ENCODE measurements at places on chromosomes 2 and 18.

DNA sequence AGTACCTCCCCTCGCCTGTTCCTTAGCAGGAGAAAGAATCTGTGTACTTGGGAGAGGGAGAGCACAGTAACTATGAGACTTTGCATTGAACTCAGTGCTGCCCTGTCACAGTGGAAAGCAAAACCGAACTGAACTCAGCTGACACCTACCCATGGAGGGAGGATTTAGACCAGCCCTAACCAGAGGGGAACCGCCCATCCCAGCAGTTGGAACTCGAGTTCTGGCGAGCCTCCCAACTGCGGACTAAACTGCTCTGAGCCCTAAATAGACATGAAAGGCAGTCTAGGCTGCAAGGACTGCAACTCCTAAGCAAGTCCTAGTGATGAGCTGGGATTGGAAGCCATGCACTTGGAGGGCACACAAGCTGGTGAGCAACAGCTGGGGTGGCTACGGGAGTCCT, 110.4 kb downstream of the GRB14 start:
- no peak for DNase-seq

GRCh38 chr2:216388046-216388884, 16.0 kb upstream of the MARCHF4 start:
- no peak for DNase-seq

DNA sequence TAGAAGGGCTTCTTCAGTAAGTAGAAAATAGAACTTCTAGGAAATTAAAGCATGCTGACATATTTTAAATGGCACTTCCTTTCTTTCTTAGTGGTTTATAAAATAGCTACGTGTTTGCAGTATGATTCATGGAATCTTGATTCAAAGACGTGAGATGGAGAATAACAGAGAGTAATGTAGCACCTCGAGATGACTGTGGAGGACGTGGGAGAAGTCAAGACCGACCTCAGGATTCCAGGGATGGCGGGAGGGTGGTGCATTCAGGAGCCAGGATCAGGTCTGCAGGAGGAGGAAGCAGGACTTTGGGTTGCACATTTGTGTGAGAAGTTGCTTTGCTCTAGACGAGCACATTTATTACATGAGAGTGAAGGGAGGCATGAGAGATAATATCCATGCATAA, 56.0 kb downstream of the DCDC2C start:
- no peak for DNase-seq

- no peak for DNase-seq
Observed at GRCh38 chr2:3107567-3107966, 270.1 kb downstream of the EIPR1 start.

DNA sequence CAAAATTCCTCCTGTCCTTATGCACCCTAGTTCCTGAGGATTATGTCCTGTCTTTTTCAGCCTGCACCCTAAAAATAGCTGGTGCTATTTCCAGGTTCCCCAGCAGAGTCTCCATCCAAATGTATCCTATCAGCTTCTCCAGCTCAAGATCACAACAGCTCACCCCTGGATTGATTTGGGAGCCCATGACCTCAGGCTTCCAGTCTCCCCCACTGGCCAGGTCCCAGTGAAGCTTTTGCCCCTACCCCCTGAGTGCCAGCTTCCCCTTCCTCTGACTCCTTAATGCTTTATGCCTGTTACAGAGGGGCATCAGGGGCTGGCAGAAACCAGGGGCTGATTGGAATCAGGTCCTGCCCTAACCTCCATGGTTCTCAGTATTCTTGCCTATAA, 76.9 kb upstream of the DAPL1 start:
- no peak for DNase-seq

GRCh38 chr2:128315829-128316776, 2.6 kb downstream of the HS6ST1 start:
- no peak for DNase-seq

DNA sequence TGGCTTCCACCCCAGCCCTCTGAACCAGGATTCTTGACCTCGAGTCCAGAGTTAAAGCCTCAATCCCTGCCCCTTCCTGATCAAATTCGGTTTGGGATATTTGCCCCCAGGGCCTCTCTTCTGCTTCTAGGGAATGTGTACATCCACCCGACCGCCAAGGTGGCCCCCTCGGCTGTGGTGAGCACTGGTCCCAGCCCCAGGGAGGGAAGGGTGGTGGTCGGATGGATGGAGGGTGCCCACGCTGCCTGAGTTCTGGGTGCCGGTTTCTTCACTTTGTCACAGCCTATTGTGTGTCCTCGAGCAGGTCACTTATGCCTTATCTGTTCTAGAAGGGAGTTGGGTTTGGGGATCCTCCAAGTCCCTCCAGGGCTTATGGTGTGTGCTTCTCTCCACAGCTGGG, 6.9 kb downstream of the GMPPA start:
- no peak for DNase-seq

GRCh38 chr2:217977840-217978535, 24.8 kb downstream of the TNS1 start:
- no peak for DNase-seq

GRCh38 chr2:51424418-51424817, 392.5 kb upstream of the NRXN1 start:
- no peak for DNase-seq

- DNase-seq = no peak
Observed at GRCh38 chr2:50872543-50872942, 159.4 kb downstream of the NRXN1 start.

GRCh38 chr2:20702563-20702962, 35.6 kb downstream of the GDF7 start:
- DNase-seq = no peak

- no peak for DNase-seq
Observed at GRCh38 chr2:229715895-229716507, 1.6 kb upstream of the DNER start.

DNA sequence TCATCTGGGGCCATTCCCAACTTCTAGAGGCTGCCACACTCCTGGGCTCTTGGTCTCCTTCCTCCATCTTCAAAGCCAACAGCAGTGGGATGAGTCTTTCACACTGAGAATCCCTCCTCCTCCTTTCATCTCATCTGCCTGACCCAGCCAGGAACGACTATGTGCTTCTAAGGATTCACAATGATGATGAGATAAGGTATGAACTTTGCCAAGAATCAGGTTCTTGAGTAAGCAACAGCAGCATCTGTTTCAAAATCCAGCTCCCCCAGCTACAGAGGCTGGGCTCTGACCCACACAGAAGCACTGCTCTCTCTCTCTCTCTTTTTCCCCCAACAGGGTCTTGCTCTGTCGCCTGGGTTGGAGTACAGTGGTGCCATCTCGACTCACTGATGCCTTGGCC, 46.4 kb downstream of the TIMM21 start:
- DNase-seq = no peak

DNA sequence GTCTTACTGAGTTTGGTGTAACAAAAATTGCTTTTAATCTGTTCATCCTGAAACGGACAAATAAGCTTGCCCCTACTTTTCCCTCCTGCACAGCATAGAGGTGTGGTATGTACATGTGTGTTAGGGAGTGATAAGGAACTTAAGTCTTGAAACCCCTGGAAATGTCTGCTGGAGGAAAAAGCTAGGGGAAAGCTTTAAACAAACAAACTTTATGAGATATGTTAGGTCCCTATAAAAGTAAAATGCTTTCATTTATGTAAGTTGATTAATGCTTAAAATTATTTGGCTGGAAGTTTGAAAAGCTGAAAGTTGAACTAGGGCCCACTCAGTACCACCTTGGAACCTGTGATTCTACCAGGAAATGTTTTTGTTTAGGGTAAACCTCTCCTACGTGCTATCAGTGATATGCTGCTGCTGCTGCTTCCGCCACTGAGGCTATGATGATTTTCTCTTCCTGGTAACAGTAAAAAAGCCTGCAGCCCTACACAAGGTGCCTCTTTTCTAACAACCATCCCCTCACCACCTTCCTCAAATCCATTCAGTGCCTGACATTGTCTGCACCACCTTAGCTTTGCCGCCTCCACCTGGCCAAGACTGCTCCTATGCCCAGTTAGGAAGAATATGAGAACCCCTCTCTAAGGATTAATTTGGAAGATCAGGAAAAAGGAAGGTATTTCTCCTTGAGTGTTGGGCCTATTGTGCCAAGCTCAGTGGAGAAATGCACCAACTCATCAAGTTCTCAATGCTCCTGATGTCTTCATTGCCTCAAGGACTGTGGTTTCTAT, 2.5 kb upstream of the YES1 start:
- no peak for DNase-seq

DNA sequence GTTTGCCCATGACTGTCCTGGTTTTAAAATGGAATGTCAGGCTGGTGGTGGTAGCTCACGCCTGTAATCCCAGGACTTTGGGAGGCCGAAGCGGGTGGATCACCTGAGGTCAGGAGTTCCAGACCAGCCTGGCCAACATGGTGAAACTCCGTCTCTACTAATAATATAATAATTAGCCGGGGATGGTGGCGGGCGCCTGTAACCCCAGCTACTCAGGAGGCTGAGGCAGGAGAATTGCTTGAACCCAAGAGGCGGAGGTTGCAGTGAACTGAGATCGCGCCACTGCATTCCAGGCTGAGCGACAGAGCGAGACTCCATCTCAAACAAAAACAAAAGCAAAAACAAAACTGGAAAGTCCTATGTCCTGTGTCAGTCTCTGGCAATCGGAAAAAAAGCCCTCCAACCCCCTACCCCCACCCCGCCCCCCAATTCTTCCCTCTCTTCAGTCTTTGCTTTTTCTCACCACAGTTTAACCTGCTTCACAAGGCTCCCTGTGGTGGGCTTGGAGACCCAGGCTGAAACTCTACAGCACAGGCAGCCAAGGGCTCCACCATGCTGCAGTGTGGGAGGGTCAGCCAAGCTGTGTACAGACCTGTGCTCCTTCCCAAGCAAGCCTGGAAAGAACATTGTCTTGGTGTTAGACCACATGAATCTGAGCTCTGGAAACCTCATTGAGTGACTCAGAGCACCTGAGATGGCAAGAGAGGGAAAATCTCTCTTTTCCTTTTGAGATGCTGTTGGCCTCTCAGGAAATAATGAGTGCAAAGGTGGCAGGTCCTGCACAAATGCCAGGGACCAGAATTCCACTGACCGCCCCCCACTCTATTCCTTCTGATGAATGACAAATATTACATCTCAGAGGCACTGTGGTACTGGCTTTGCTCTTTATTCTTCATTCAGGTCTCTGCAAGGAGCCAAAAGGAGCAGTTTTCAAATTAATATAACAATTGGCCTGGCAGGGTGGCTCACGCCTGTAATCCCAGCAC, 16.7 kb downstream of the MYCN start:
- DNase-seq = no peak

DNA sequence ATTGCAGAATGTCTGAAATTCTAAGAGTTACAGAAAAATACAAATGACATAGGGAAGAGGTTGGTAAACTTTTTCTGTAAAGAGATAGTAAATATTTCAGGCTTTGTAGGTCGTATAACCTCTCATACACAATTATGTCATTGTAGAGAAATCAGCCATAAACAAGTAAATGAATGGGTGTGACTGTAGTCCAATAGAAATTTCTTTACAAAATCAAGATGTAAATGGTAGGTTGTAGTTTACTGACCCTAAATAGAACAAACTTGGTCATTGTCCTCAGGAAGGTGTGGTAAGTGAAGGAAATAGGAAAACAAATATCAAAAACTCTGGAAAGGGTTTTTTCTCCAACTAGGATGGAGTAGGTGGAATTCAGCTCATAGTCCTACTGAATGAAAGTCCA, 415.5 kb upstream of the SPHKAP start:
- no peak for DNase-seq

- no peak for DNase-seq
Observed at GRCh38 chr2:234355021-234355720, 141.7 kb downstream of the ARL4C start.

DNA sequence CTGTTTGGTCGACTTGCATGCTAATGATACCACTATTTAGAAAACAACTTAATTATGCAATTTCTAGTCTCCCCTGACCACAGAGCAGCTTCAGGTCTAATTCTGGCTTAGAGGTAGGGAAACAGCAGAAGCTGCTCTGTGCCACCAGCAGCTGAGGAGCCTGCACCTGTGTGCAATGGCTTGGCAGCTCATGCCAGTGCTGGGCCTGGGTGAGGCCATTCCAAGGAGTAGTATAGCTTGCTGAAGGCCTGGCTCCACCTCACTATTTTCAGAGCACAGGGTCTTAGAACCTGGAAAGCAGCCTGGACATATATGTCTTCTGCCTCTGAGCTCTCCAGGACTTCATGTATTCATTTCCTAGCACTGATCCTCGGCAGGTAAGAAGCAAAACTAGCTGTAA, 62.8 kb downstream of the SPRED2 start:
- DNase-seq = no peak

- no peak for DNase-seq
Observed at GRCh38 chr2:69011611-69012157, 1.3 kb upstream of the ANTXR1 start.

GRCh38 chr2:155215037-155215707, 516.7 kb downstream of the KCNJ3 start:
- DNase-seq = no peak

DNA sequence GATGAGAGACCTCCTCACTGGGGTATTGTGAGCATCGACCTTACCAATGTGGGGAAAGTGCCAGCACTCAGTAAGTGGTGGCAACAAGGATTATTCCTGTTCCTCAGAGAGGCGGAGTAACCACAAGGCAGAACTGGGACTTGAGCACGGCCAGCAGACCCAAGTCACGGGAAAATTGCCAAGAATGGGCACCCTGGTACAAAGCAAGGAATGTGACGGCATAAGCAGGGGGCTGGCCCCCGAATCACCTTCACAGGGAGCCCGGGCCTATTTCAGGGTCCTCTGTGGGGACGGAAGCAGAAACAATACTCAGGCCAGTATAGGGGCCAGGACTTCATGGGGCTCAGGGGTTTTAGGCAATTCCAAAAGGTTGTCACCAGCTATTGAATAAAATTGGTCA, 25.4 kb downstream of the CENPA start:
- no peak for DNase-seq

- DNase-seq = no peak
Observed at GRCh38 chr2:46954951-46955571, 39.5 kb upstream of the MCFD2 start.

- DNase-seq = no peak
Observed at GRCh38 chr2:190910341-190911136, 29.9 kb downstream of the GLS start.

DNA sequence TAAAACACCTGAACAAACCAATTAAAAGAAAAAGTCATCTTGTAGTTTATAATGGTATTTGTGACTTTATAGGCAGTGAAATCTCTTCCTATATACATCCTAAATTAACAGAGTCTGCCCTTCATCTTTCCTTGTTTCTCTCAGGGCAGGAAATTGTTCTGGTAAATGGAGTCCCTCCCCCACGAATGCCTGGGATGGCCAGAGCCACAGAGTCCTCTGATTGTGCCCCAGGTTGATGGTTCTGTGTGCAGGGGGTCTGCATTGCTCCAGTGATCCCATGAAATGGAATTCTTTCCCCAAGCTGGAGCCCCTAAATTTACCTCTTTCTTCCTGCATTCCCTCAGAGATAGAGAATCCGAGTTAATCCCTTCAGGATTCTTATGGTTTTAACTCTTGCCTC, 155.5 kb downstream of the MTX2 start:
- no peak for DNase-seq
